Fibroblast of villous mesenchyme (primary cell): ENCODE measurements at places on chromosomes 7 and 10. TPM values are rescaled to one million over a fixed set of nuclear protein-coding genes. Genes with fewer than 3 reads are reported as not detected.

DNA sequence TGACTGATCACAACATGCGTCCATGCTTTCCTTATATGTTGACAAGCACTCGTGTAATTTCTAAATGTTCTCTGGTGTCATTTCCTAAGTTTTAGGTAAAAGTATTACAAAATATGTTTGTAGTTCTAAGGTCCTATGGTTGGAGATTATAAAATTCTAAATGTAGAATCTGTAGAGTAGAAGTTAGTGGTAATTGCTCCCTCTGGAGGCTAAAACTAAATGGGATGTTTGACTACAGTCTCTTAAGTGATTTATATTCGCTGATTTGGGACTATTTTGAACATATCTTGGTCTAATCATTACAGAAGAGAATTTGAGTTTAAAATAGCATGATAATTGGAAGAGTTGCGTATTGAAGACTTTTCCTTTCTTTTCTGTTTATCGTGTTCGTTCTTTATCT lies 74.1 kb downstream of the ZMYND11 start:
- DNase-seq, result peak; percentile 14

DNA sequence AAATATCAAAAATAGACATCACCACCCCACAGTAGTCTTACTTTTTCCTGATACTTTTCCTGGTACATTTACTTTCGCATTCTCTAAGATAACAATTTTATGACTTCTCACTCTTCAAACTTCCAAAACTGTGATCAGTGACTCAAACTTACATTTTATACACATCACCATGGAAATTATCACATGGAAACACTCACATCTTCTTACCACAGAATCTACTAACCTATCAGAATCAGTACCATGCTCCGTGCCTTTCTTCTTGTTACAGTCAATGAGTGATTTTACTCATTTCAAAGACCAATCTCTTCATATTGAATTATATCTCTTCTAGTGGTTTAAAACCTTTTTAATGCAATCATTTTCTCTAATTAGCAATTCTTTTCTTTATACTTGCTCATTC lies 120.3 kb downstream of the PTEN start:
- no peak for DNase-seq

DNA sequence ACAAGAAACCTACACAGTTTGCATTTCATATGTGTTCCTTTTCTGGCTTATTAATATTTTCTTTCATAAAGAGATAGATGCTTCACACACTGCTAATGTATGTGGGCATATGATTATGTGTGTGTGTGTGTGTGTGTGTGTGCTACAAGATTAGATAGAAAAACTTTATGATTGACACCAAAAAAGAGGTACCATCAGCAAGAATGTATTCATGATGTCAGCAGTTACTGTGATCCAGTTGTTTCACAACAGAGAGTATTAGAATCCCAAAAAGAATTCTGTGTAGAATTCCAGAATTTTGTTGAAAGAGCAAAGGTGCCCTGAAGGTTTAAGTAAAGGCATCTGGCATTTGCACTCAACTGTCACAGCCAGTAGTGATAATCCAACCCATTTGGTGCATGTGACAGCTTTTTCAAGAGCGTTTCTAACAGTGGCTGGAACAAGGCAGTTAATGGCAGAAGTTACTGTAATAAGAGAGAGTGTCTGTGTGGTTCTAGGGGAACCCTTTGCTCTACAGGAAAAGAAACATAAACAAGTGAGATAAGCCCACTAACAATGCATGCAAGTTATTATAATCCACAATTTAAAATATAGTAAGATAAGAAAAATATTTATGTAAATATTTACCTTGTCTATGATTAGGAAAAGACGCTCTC lies 16.6 kb downstream of the RELN start:
- DNase-seq, result no peak

The PNLIPRP1 gene
- not detected in 2 replicates for total RNA-seq

- DNase-seq, result peak; percentile 78
Observed at GRCh38 chr7:28180364-28181147, at the start of gene JAZF1. JAZF1 (minus strand) TSS chr7:28180795.

The DNAH11 gene
- total RNA-seq, result under 0.01 TPM in 2 replicates

The MNX1 gene
- total RNA-seq, result not detected in 2 replicates

The SGCE gene
- total RNA-seq, result 43.5 and 92.8 TPM in 2 replicates

GRCh38 chr10:103759100-103759781 lies 96.1 kb downstream of the SH3PXD2A start:
- DNase-seq, result peak; percentile 90

DNA sequence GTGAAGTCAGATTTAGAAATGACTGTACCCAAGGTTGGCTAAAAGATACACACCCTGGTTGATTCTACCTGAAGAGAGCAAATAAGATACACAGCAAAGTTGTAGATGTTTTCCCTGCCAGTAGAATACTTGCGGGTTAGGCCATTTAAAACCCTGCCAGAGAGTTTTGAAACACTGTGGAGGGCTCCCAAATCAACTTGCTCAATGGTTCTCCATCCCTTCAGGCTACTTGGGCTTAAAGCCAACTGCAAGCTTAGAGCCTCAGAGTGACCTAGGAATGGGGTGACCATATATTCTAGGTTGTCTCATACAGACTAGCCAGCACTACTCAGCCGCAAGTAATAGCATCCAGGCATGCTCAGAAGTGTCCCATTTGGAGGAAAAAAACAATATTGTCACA lies 10.0 kb downstream of the CAV1 start:
- peak; percentile 65 for DNase-seq
